ENCODE measurements at places on chromosomes 7 and 10. TPM values are rescaled to one million over a fixed set of nuclear protein-coding genes. Genes with fewer than 3 reads are reported as not detected.

DNA sequence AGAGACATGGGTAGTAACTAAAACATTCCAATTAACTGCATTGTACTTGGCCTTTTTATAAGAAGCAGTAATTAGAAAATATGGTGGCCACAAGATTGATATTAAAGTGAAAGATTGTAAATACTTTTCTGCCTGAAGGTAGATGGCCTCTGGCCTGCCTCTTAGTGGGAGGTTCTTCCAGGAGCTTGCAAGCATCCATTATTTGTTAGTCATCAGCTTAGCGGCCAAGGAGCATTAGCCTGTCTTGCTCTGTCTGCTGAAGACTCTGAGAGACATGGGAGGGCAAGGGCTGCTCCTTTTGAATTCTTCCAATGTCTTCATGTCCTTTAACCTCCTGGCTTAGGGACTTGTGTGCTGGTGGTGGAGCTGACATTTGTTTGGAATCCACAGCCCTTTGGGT lies 80.4 kb downstream of the TCF7L2 start:
- no peak for DNase-seq

DNA sequence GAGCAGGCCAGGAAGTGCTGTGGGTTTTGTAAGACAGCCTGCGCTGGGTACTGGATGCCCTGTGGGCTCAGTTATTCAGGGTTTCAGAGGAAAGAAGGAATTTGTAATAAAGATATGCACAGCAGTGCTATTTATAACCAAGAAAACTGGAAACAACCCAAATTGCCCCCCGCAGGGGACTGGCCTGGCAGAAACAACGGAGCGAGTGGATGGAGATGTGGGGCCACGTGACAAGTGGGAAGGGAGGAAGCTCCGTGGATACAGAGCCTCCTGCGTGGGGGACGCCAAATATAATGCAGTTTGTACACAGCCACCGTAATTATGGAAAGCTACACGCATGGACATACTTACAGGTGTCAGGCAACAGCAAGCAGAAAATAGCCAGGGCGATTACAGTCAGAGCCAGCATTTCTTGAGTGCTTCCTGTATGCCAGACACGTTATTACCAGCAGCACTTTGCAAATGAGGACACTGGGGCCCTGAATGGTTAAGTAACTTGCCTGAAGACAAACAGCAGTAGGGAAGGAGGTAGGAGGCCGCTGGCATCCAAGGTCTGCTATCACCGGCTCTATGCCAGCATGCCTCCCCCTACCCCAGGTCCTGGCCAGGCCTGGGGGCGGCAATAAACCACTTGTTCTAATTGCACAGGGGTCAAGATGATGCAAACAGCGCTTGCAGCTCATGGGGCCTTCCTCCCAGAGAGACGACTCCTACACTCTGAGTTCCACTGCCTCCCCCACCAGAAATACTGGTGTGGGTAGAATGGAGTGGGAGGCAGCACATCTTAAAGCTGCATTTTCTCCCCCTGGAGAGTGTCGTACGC lies 8.7 kb upstream of the CAMK2B start:
- DNase-seq = no peak

AOAH gene
- total RNA-seq = 4.5 TPM

DNA sequence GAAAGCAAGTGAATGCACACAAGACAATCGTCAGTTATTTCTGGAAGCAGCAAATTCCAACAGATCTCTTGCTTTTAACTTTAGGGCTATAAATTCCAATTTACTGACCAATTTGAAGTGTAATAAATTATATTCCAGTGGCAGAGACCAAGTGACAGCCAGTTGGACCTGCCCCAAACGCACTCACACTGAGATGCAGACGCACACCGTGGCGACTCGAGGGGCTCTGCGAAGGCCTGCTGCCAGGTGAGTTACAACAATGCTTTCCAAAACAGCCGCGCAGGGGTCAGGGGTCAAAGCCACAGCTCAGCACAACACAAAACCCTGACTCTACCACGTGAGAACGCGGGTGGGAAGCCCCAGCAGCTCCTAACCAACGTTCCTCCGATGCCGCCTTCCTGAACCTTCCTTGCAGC lies 97.4 kb downstream of the ZRANB1 start:
- DNase-seq = no peak

- DNase-seq = no peak
These were observed 35.5 kb upstream of the DRGX start for GRCh38 chr10:49431426-49431825.

GPNMB gene
- 36.6 TPM for total RNA-seq

DNA sequence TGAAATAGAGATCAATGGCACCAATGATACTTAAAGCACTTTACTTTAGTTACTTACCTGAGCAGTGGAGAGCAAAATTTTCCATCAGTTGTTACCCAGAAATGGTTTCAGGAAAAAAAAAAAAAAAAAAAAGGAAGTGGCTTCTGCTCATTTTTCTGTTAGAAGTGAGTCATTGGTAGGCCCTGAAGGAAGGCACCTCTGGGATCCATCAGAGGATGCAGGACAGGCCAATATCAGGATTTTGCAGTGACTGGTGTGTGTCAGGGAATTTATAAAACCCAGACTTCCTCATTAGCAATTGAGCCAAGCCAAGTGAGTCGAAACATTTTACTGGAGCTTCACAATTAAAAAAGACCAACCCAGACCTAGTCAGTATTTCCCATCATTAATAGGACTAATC lies 2.3 kb upstream of the SMIM30 start:
- no peak for DNase-seq

ZYX gene
- total RNA-seq = 145 TPM

DNA sequence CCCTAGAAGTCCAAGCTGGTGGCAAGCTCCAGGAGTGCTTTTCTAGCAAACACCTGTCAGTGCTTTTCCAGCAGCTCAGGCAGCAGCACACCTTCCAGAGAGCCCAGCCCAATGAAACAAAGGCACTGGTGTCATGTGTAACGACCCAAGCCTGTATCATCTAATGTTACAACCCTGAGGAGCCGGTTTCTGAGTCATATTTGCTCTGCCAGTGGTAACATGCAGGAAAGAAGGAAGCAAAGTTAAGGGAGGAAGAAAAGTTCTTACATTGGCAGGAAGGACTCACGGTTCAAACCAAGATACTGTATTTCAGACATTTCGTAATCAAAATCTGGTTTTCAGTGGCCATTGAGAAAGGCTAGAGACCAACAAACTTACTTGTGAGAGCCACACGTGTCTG lies at the start of gene ANKRD22:
TSS of gene ANKRD22 (minus strand) at position 139 of the 400 bp plus-strand sequence. CDS start 237 bp downstream, outside the sequence.
- no peak for DNase-seq

BTBD16 gene
- not detected for total RNA-seq

- no peak for DNase-seq
These were observed 8.9 kb downstream of the AKR1E2 start for GRCh38 chr10:4834898-4835405.

HSPA12A gene
- 0.36 TPM for total RNA-seq

DNA sequence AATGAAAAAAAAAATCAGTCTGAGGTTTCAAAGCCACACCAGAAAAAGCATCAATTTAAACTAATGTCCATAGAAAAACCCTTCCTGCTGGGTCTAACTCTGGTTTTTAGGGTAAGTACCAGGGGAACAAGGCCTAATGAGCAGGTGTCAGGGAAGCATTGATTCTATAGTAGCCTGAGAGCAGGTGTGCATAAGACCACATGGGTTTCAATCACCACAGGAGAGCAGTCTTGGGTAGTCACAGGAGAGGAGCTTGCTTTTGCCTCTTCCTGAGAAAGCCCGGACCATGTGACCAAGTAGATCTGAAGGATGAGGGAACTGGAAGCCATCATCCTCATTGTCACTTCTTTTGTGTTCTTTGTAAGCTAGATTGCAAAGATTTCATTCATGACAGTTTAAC lies 66.3 kb upstream of the AGK start:
- no peak for DNase-seq

DNA sequence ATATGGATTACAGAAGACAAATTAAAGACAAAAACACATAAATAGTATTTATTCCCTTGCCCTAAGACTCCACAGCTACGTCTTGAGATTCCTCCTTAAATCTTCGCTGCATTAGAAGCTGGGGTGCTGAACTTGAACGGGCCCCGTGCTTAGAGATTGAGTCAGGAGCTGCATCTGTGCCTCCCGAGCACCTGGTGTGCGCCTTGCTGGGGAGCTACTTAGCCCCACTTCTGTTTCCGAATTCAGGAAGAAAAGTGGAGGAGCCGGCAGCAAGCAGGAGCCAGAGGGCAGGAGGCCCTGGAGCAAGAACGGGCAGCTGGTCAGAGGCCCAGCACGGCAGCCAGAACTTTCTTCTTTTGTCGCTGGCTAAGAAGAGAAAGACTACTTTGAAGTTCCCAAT lies 30.4 kb upstream of the RNF32 start:
- no peak for DNase-seq

UPK3B gene
- total RNA-seq = 2.7 TPM

- no peak for DNase-seq
These were observed at the start of gene MOGAT3 for GRCh38 chr7:101200862-101201599. Gene MOGAT3 (minus strand): TSS chr7:101201036. CDS start chr7:101200854, 182 bp downstream.

- DNase-seq = no peak
These were observed 80.5 kb downstream of the ABCA13 start for GRCh38 chr7:48251766-48252165.

GRCh38 chr7:4692055-4692454 lies 10.0 kb downstream of the FOXK1 start:
- DNase-seq = no peak

DNA sequence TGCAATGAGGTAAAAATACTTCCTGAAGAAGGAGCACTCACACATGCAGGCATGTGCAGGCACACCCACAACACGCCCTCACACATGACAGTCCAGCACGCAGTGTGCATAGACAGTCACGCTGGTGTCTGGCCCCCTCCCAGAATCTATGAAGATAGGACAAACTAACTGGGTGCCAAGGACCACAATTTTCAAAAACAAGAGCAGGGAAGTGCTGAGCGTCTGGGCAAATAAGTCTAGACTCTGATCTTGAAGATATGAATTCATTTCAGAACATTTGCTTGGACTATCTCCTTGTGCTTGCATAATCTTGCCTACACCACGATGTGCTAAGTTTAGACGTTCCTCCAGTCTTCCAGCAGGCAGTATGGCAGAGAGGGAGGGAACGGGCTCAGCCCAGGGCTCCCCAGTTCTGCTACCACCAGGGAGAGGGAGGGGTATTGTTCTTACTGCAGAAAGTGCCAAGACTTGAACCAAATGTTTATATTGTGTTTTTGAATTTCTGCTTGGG lies 276.5 kb upstream of the KLF6 start:
- no peak for DNase-seq

DNA sequence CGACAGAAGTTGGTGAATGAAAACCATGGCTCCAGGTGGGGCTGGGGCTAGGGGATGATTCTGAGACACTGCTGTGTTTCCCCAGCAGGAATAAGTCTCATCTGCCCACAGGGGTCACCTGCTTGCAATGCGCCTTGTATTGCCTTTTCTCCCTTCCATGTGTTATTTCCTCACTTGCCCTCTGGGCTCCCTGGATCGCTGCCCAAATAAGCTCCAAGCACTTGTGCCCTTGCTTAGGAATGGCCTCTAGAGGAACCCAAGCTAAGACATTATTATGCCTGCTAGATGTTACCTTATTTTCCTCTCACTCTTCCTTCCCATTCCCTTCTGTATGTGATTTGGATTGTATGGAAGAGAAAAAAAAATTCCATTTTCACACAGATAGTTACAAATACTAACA lies 24.8 kb upstream of the PLPP4 start:
- DNase-seq = no peak

- peak; percentile 57 for DNase-seq
These were observed 47.0 kb upstream of the CDK1 start for GRCh38 chr10:60731134-60731885.

DNA sequence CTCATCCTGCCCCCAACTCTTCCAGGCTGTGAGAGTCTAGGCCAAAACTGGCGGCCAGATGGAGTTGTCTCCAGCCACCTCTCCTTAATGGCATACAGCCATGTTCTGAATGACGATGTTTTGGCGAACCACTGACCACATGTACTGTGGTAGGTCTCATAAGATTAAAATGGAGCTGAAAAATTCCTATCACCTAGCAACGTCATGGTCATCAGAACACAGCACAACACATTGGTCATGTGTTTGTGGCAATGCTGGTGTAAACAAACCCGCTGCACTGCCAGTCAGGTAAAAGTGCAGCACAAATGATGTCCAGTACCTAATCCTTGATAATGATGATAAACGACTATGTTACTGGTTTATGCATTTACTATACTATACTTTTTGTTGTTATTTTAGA lies 290.0 kb upstream of the MKI67 start:
- DNase-seq = no peak

DNA sequence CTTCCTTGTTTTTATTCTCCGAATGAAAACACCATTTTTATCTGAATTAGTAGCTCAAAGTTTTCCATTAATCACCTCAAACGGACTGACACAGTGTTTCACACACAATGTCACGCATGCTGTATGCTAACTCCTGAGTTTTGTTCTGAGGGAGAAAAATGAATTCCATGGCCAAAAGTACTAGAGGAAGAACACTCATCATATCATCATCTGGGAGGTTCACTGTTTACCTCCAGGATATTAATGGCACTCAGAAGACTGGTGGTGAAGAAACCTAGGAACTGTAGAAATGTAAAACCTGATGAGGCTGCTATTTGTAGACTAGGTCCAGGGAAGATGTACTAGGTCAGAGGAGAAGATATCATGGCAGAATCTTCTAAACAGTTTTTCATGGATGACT lies 395.6 kb upstream of the ETV1 start:
- no peak for DNase-seq

DNA sequence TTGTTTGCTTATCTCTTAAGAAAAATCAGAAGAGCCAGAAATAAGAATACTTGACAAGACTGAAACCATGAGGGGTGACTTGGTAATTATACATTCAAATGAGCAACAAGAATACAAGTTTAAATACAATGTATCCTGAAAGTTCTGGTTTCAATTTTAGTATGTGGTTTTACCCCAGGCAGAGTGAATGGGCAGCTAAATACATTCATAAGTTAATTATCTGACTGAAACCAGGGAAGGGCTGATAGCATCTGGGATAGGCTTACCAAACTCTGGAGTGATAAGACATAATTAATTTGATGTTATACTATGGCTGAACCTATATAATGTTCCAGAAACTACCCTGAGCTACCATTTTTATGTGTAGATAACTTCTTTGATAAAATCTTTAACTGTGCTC lies 252.2 kb upstream of the PLXNA4 start:
- no peak for DNase-seq

- no peak for DNase-seq
These were observed 61.0 kb upstream of the SMIM30 start for GRCh38 chr7:113179313-113179712.

DNA sequence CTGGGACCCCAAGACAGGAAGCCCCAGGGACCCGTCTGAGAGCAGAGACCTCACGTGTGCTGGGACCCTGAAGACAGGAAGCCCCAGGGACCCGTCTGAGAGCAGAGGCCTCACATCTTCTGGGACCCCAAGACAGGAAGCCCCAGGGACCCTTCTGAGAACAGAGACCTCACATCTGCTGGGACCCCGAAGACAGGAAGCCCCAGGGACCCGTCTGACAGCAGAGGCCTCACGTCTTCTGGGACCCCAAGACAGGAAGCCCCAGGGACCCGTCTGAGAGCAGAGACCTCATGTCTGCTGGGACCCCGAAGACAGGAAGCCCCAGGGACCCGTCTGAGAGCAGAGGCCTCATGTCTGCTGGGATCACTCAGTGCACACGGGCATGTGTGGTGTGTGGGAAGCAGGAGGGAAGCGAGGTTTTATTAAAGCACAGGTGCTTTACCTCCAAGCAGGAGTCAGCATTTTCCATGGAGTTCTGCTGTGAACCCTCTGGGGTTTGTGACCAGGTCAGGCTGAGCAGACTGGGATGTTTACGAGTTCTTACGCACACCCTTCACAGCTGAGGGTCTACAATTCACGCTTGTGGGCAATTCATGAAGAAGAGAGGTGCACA lies 590.6 kb downstream of the DNAJB6 start:
- DNase-seq = no peak

ANKRD2 gene
- total RNA-seq = not detected

- no peak for DNase-seq
These were observed 41.5 kb upstream of the SEMA3C start for GRCh38 chr7:80960244-80960795.

GRCh38 chr10:93954299-93954698 lies 39.4 kb upstream of the PLCE1 start:
- DNase-seq = no peak

Data from CD4-positive, alpha-beta memory T cell (primary cell).